ENCODE measurements at places on chromosomes 13 and 19. TPM values are rescaled to one million over a fixed set of nuclear protein-coding genes. Genes with fewer than 3 reads are reported as not detected.

- no peak for DNase-seq
Measured at GRCh38 chr19:15170345-15170744, 30.4 kb downstream of the NOTCH3 start.

DNA sequence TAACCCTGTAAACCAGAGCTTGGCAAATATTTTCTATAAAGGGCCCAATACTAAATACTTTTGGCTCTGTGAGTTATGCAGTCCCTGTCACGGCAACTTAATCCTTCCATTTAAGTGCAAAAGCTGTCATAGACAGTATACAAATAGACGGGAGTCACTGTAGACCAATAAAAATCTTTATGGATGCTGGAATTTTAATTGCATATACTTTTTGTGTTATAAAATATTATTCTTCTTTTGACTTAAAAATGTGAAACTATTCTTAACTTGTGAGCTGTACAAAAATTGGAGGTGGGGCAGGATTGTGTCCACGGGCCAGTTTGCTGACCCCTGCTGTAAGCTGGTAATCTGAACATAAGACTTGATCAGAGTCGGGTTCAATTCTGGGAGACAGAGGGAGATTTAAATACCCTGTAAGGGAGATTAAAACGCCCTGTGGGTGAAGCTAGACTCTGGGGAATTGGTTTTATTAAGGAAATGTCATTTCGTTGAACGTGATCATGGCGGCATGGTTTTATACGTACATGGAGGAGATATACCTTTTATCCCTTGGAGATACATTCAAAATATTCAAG is 21.7 kb downstream of the TNFSF14 start:
- DNase-seq: no peak

GRCh38 chr19:4502282-4503131 is 15.8 kb downstream of the PLIN4 start:
- DNase-seq: no peak

- DNase-seq: no peak
Measured at GRCh38 chr13:22081430-22081829, 410.6 kb downstream of the FGF9 start.

DNA sequence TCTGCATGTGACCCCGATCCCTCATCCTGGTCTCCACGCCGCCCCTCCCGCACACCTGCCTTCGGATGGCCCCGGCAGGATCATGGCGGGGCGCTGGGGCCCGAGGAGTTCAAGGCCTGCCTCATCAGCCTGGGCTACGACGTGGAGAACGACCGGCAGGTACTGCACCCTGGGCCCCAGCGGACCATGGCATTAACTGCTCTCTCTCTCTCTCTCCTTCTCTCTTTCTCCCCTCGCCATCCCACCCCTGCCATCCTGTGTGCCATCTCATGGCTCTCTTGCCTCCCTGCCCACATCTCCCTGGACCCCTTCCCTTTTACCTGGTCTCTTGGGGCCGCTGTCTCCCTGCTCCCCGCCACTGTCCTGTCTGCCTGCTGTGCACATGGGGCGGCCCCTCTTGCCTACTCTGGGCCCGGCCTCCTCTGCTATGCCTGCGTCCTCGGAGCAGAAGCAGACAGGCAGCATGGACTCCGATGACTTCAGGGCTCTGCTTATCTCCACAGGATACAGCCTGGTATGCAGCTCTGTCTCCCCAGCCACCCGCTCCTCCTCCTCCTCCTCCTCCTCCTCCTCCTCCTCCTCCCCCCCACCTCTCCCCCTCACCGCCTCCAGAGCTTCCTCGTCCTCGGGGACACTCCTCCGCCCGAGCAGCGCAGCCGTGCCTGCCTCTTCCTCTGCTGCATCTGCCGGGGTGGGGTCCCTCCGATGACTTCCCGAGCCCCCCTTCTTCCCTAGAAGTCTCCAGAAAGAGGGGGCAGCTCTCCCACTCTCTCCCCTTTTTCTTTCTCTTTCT is 16.2 kb downstream of the CAPN12 start:
- no peak for DNase-seq

GRCh38 chr13:77599351-77599750 is 63.8 kb downstream of the SCEL start:
- DNase-seq: no peak

DNA sequence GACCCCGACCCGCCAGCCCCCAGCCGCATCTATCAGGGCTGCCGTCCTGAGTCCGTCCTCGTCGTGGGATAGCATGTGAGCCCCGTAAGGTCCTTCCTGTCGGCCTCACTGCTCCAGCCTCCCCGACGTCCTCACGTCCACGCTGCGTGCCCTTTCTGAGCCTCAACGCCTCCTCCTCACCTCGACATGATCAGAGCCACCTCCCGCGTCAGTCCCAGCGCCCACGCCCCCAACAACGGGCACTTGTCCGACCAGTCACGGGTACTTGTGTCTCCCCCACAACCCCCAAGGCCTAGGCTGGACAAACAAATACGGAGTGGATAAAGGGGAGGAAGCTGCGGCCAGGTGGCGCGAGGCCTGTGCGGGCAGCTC is 665 bp downstream of the ZNF497 start:
- DNase-seq: no peak

GRK1 gene
- not detected for total RNA-seq

LHB gene
- not detected for total RNA-seq

CAPS gene
- 2.1 TPM for total RNA-seq

GRCh38 chr13:26941345-26942174 is 181.0 kb upstream of the GPR12 start:
- DNase-seq: no peak

- no peak for DNase-seq
Measured at GRCh38 chr19:27652281-27652680, 1560.7 kb downstream of the UQCRFS1 start.

- DNase-seq: peak; percentile 85
Measured at GRCh38 chr19:4374498-4375163, 25.7 kb downstream of the SH3GL1 start.

DNA sequence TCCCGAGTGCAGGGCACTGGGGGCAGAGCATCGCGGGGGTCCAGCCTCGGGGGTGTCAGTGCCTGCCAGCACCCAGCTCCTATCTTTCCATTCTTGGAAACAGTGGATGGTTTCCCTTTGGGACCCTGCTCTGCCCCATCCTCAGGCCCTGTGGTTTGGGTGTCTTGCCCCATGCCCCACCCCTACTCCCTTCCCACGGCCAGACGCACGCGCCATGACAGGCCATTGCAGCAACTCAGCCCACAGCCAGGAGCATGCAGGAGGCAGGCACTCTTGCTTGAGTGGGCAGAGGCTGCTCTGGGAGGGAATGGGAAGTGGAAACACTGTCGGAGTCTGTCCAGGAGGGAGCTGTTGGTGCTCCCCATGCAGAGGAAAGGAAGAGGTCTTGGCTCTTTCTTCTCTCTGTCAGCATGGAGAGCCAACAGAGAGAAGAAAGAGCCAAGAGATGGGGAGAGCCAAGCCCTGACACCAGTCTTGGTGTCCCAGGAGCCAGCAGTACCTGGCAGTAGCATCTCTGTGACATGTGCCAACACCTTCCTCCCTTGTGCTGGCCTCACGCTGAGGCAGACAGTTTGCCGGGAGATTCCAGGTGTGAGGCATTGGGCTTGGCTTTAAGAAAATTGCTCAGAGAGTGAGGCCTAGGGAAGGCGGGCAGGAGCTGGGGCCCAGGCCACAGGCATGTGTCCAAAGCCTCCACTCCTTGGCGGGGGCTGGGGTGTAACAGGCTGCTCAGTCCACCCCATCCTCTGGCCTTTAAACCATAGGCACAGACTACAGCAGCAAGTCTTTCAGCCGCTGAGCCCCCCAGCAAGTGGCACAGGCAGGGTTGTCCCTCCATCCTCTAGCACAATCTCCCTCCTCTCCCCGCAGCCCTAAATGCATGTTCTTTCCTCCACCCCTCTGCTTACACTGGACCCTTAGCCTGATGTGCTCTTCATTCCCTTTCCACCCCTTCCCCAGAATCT is 86.7 kb upstream of the UQCRFS1 start:
- no peak for DNase-seq

DNA sequence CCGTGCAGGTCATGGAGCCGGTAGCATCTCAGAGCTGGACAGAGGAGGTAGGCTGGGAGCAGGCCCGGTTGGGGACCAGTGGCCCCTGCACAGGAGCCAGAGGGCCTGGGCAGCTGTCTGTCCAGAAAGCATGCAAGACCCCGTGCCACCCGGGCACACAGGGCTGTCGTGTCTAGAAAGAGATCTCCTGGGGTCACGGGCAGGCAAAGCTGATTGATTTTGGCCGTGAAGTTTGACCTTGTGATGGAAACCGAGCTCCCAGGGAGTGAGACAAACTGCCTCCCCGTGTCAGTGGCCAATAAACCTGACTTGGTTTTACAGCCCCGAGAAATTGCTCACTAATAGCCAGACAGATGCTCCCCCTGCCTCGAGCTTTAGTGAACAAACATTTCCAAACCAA is 98.8 kb downstream of the KDM4B start:
- DNase-seq: no peak

DNA sequence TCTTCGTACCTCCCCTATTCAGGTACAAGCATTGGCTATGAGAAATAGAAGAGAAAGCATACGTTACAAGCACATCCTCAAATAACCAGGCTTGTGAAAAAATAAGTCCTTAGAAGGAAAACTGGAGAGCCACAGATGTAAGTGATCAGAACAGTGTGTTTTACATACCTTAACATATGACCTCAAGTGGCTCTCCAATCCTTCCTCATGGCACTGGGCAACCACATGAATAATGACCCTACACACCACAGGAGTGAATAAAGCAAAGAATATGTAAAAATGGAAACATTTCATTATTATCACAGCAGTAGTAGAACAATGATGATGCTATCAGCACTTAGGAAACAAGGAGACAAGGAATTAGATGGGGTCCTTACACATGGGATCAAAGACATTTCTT is 96.5 kb downstream of the DOCK9 start:
- DNase-seq: no peak

DNA sequence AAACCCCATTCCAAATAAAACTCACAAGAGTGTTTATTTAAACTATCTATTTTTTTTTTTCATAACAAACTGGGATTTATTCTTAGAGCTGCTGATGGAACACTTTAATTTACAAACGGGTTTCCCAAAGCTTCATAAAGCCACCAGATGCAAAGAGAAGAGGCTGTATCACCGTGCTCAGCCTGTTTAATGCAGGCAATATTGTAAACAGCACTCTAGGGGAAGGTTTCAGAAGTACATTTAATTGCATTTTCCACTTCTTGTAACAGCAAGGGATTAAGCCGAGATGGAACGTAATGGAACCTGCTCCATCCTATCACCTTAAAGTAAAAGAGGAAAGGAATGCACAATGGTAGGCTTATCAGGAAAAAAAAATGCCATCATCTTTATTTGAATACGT is 550.6 kb upstream of the ARGLU1 start:
- DNase-seq: no peak

IGSF23 gene
- not detected for total RNA-seq

DNA sequence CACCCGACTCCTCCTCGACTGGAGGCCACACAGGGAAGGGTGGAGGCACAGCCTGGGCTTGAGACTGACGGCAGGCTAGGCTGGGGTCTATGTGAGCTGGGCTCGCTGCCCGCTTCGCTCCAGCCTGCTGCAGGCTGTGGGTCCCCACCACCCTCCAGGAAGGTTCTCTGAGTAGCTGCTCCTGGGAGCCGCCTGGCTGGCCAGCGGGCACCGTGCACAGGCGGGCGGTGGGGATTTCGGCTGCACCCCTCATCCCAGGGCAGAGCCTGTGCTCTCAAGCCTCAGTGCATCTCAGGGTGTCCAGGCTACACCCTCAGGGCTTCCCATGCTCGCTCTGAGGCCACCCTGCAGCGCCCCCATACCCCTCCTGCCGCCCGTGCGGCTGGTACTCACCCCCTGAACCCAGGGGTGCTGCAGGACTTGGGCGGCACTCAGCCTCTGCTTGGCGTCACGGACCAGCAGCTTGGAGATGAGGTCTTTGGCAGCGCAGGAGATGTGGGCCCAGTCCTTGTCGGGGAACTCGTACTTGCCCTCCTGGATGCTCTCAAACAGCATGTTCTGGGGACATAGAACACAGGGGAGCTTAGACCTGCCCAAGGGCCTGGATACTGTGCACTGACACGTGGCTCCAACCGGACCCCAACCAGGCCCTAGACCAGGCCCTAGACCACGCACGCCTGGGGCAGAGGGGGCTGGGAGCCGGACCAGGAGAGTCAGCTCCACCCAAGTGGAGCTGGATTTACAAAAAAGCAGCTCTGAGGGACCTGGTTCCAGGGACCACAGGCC is 10.2 kb downstream of the MKNK2 start:
- DNase-seq: no peak

ZNF850 gene
- total RNA-seq: 3.0 TPM

DNA sequence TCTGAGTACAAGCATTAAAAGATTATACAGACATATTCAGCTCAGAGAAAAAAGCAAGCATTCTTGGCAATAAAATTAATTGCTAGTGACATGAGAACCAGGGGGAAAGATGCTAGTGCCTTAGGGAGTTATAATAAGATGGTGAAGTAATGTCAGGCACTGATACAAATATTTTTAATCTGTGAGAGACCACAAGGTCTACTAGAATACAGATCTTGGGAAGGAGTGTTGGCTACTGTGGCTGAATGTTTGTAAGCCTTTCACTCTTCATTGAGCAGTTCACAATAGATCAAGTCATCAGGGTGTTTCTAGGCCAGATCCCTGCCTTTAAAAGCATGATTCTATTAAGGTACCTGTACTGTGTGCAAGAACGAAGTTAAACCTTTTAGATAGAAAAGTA is 16.4 kb downstream of the FREM2 start:
- no peak for DNase-seq

AZU1 gene
- total RNA-seq: 0.35 TPM

GRCh38 chr13:40777166-40777808 is 6.3 kb upstream of the MRPS31 start:
- peak; percentile 55 for DNase-seq

NKPD1 gene
- total RNA-seq: 0.07 TPM

- no peak for DNase-seq
Measured at GRCh38 chr19:32460476-32460875, 54.9 kb downstream of the DPY19L3 start.

PRODH2 gene
- total RNA-seq: not detected

GRCh38 chr13:109869312-109870237 is 83.2 kb upstream of the IRS2 start:
- peak; percentile 19 for DNase-seq

GRCh38 chr13:71513411-71514033 is 353.5 kb downstream of the DACH1 start:
- no peak for DNase-seq

KLHL26 gene
- 6.6 TPM for total RNA-seq

DNA sequence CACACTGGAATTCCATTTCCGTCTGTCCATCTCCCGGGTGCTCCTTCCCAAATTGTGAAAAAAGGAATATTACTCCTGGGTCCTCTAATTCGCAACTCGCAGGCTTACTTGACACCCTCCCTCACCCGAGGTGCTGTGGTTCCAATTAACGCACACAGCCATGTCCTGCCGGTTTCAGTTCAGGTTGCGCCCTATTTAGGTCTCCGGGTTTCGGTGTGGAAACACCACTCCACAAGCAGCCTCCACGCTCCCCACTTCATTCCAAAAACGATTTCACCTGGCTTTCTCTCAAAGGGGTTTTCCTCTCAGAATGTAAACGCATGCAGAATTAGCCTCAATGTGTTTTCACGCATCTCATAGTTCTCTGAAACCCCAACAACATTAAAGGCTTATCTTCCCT is 37.9 kb downstream of the NAXD start:
- no peak for DNase-seq
